NCI-H1105 (cell line): ENCODE measurements at places on chromosomes 2 and 18.

DNA sequence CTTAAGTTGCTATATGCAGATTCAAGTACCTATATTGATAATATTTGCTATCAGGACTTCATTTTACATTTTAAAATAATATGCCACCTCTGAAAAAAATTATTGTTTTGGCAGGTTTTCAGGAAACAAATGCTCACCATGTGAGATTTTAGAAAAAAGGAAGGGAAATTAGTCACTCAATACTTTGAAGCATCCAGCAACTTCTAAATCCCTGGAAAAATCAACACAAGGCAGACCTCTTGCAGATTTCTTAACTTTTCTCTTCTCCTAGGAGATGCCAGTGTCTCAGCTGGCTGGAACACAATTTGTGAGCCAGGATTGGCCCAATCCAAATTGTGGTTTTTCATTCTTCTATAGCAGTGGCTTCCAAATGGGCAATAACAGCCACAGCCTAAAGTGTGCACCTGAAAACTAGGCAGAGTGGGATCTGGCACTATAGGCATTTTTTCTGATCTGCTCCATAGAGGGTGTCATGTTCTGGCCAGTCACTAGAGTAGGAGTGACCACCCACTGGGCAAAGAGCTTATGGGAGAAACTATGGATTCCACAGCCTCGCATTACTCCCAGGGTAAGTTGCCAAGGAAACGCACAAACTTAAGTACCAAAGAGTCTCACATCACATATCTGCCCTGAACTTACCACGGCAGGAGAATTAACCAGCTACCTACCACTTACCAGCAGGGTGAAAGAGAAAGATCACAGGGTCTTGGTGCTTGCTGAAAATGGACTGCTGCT, 28.1 kb upstream of the THOC1 start:
- DNase-seq = no peak

DNA sequence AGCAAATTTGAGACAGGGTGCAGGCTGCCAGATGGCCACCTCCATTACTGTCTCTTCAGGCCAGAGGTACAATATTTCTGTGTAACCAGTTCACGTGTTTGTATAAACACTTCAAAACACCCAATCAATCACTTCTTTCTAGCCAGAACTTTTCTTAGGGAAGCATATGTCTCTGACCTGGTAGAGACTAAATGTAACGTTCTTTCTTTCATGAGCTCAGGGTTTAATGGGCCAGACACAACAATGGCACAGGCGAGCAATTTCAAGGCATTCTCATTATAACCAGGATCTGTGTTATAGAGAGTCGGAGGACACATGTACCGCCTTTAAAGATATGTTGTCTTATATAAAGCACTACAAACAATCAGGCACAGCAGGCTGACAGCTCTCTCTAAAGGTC, 1846.4 kb upstream of the PIK3C3 start:
- DNase-seq = no peak

DNA sequence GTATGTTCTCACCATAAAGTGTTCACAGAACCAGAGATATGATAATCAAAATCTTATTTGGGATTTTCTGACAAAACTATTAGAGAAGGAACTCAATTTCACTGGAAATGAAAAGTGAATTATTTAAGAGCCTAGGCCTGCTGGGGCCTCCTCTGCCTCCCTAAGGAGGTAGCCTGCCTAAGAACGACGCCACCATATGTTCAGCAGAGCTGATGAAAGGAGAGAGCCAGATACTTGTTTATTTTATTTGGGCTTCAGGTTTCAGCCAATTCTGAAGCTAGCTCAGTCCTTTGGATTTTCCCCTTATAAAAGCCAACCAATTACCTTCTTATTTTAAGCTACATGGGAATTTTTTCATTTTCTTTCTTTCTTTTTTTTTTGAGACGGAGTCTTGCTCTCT, 433.1 kb upstream of the MAP2 start:
- DNase-seq = no peak

GRCh38 chr2:85548608-85548900, 9.6 kb downstream of the MAT2A start:
- no peak for DNase-seq

GRCh38 chr2:29014331-29014730, 33.2 kb downstream of the TOGARAM2 start:
- DNase-seq = no peak

- DNase-seq = no peak
Measured at GRCh38 chr2:59529726-59530125, 1023.7 kb downstream of the BCL11A start.

GRCh38 chr2:18132697-18133096, 254.2 kb downstream of the KCNS3 start:
- no peak for DNase-seq
